ENCODE measurements at places on chromosomes 3 and 15.
A peak's percentile ranks its signal among the peaks of the same experiment; 100 is the strongest.

DNA sequence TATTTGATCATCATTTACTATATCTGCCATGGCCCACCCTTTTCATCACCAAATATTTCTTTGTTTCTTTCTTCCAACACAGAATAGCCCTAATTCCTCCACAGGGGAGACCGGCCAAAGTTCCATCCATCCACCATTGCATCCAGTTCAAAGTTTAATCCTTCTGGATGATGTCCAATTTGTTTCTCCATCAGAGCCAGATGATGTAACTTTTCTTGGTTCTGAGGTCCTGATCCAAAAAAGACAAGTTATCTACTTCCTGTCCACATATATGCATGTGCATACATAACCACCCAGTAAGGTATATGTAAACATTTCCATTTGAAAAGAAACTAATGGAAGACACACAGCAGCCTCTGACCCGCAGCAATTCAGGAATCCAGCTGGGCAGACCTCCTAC, 237.3 kb downstream of the SHOX2 start:
- DNase-seq, result no peak

DNA sequence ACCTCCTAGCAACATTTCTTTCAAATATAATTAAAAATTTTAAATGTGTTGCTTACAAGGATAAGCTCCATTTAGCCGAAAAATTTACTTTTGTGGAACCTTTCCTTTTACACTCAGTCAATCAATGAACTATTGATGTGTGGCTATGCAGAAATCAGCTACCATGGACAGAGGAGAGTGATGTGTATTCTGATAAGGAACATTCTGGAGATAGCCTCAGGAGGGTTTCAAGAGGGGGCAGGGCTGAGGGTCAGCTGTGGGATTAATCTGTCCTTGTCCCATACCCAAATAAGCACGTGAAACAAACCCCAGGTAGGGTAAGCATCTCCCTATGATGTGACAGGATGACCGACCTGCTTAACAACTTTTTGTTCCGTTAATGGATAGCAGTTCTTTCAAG, 192.6 kb upstream of the PROK2 start:
- DNase-seq, result no peak

GRCh38 chr15:59812889-59813288, 123.8 kb upstream of the BNIP2 start:
- no peak for DNase-seq

DNA sequence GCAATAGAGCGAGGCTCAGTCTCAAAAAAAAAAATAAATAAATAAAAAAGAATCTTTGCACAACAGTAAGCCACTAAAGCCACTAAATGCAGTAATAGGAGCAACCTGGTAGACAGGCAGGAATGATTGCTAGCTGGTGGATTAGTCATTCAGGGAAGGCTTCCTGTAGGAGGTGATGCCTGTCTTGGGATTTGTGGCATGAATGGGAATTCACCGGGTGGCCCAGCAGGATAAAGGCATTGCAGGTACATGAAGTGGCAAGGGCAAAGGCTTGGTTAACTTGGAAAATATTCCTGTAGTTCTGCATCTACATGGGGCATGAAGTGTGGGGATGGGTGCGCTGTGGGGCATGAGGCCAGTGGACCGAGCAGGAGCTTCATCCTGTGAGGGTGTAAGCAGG, 94.5 kb downstream of the IQSEC1 start:
- DNase-seq, result no peak

DNA sequence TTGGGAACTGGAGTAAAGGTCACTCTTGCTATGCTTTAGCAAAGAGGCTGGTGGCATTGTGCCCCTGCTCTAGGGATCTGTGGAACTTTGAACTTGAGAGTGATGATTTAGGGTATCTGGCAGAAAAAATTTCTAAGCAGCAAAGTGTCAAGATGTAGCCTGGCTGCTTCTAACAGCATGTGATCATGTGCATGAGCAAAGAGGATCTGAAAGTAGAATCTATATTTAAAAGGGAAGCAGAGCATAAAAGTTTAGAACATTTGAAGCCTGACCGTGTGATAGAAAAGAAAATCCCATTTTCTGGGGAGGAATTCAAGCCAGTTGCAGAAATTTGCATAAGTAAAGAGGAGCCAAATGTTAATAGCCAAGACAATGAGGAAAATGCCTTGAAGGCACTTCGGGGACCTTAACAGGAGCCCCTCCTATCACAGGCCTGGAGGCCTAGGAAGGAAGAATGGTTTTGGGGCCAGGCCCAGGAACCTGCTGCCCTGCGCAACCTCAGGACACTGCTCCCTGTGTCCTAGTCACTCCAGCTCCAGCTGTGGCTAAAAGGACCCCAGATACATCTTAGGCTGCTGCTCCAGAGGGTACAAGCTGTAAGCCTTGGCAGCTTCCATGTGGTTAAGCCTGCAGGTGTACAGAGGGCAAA, 212.2 kb upstream of the LINGO1 start:
- DNase-seq, result peak; percentile 46

- DNase-seq, result no peak
Measured at GRCh38 chr15:71495398-71495780, 315.0 kb upstream of the NR2E3 start.

- DNase-seq, result no peak
Measured at GRCh38 chr15:32041294-32041693, 11.0 kb downstream of the CHRNA7 start.

- DNase-seq, result no peak
Measured at GRCh38 chr3:67863869-67864268, 209.5 kb upstream of the SUCLG2 start.

GRCh38 chr3:129343643-129344360, 65.1 kb downstream of the HMCES start:
- peak; percentile 55 for DNase-seq

- DNase-seq, result no peak
Measured at GRCh38 chr3:15116032-15116669, 17.2 kb upstream of the RBSN start.

GRCh38 chr3:23950293-23950692, 5.2 kb downstream of the NR1D2 start:
- DNase-seq, result peak; percentile 60

GRCh38 chr15:51286816-51287215, 51.6 kb downstream of the CYP19A1 start:
- peak; percentile 22 for DNase-seq

DNA sequence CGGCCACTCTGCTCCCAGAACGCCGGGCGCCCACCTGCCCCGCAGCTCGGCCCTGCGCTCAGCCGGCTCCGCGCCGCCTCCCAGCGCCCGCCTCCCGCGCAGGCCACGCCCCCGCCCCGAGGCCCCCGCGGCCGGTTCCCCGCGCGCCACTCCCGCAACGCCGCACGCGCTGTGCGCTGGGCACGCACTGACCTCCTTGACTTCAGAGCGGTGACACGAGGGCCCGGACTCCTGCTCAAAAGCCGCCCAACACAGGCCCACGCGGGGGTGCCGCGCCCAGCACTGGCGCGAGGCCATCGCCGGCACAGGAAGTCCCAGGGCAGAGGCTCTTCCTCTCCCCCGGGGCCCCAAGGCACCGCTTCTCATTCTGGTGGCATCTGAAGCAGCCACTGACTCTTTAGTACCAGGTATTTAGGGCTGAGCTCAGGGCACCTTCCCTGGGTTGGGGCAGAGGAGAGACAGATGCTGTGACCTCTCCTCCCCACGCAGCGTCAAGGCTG, 12.4 kb downstream of the TNK2 start:
- peak; percentile 78 for DNase-seq

DNA sequence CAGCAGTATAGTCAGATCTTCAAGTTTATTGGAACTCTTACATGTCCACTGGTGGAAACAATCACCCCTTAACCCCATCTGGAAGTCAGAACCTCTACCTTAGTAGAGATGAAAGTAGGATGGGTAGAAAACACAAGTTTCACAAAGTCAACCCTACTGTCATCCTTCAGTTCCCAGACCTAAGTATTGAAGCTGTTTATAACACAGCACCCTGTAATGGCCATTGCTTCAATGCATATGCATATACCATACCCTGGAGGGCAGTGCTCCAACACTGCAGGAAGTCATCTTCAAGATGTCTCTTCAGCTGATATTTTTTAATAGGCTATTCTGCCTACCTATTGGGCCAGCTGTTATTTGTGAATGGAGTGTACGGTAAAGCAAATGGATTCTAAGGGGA, 241.3 kb downstream of the UBE2E2 start:
- no peak for DNase-seq

- no peak for DNase-seq
Measured at GRCh38 chr3:69008980-69009379, 4.5 kb downstream of the EOGT start.

- DNase-seq, result no peak
Measured at GRCh38 chr3:132464066-132464465, 46.8 kb downstream of the DNAJC13 start.

DNA sequence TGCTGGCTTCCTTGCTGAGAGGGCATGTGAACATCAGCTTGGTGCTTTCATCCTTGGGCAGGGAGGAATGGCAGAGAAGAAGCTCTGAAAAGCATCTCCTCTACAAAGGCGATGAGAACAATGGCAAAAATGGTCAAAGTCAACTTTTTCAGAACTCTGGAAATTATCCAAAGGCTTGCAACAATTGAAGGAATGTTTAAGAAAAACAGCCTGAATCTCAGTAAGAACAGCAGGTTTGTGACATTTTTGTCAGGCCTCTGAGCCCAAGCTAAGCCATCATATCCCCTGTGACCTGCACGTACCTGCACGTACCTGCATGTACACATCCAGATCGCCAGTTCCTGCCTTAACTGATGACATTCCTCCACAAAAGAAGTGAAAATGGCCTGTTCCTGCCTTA, 51.8 kb downstream of the ONECUT1 start:
- no peak for DNase-seq

GRCh38 chr3:195441476-195441991, 1.3 kb downstream of the ACAP2 start:
- no peak for DNase-seq

DNA sequence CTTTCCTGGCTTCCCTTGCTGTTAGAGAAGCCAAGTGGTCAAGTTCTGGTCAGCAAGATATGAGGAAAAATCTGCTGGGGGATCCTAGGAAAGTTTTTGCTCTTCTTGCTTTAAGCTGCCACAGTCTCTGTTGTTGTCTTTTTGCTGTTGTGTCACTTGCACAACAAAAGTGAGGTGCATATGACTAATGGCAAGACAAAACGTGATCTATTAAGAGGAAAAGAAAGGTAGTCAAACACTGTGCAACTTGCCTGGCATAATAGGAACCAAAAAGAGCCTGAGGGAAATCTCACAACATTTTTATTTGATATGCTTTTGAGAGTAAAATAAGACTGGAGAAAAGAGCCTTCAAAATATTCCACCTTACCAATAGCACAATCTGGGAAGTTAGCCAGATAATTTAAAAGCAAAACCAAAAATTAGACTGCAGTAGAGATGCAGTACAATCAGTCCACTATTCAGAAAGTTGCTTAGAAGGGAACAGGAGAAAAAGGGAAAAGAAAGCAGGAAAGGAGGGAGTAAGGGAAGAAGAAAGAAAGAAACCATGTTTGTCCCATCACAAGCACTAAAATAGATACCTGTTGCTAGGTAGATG, 110.0 kb upstream of the SLC4A7 start:
- peak; percentile 15 for DNase-seq

- DNase-seq, result no peak
Measured at GRCh38 chr3:141371882-141372281, 3.6 kb downstream of the ZBTB38 start.

DNA sequence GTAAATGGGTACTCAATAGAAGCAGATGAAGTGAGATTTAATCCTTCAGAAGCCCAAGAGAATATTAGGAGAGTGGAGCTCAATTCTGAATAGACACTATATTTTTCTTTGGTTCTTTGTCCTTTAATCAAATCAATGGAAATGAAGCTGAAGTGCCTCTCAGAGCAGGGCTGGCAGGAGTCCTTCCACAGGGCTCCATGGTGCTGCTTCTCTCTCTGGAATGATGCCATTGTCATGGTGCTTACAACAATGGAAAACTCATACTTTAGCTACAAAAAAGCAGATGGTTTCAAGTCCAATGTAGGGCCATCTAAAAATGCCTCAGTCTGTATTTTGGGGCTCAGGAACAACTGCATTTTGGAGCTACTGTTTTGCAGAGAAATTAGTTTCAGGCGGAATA, 125.1 kb downstream of the SNRK start:
- DNase-seq, result no peak

DNA sequence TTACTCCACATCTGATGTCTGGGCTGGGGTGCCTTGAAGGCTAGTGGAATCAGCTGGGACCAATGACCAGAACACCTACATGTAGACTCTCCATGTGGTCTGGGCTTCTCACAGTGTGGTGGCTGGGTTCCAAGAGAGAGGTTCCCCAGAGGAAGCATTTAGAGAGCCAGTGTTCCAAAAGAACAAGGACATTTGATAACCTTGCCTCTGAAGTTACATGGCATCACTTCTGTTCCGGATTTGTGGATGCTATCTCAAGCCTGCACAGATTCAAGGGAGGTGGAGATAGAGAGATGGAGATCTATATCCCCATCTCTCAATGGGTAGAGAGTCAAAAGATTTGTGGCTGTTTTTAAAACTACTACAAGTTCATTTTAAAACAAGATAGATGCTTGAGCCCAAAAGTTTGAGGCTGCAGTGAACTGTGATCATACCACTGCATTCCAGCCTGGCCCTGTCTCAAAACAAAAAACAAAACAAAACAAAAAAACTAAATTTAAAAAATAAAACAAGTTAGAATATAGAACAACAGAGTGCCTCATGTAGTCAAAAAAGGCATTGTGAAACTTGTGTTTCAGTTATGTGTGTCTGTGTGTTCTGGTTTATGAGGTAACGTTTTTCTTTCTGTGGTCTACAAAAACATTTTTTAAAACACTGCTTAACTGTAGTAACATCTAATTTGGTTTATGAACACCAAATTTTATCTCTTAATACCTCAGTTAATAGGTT, 44.8 kb downstream of the PDE8A start:
- peak; percentile 29 for DNase-seq

- peak; percentile 10 for DNase-seq
Measured at GRCh38 chr3:145094355-145094941, 1066.5 kb downstream of the PLOD2 start.

DNA sequence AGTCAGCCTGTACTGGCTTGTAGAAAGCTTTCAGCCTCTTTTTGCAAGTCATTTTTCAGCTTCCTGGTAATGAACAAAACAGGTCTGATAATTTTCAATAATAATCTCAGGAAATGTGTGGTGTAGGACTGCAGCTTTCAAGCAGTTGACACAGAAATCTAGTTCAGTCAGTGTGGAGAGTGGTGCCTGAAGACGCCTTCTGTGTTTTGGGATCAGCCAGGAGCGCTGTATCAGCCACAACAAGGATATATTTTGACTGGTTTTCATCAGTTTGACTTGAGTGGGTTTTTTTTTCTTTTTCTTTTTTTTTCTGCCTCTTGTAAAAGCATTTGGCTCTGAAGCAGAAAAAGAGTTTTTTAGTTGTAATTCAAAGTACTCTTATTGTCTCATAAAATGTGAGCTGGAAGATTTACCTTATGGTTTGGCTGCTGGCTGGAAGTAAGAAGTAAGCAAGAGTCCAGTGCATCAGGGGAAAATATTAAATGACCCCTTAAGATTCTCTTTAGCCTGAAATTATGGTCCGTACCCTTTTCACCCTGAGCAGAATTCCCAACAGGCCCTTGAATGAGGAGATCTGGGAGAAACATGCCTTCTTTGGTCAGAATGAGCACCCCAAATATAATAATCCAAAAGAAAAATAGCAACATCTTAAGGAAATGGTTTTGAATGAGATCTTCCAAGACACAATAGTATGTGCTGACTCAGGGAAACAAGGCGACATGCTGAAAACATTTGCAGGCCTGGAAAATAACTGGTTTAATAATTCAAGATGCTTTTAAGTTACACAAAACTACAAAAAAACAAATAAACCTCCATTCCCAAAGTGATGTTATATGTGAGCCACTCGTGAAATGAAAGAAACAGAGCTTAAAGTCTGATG, 332.7 kb upstream of the ADAMTS9 start:
- DNase-seq, result no peak

GRCh38 chr3:71583566-71584393, at the start of gene FOXP1:
TSS of gene FOXP1 (minus strand) at chr3:71583728. CDS start at chr3:71198381, 385,347 bp downstream.
- peak; percentile 74 for DNase-seq
